ENCODE measurements at places on chromosomes 1 and 21. TPM values are rescaled to one million over a fixed set of nuclear protein-coding genes. Genes with fewer than 3 reads are reported as not detected.

RNF223 gene
- not detected for total RNA-seq

TNNT2 gene
- 63.7 TPM for total RNA-seq

ICOSLG gene
- total RNA-seq: 5.3 TPM

PCP4L1 gene
- total RNA-seq: 0.89 TPM

VAV3 gene
- 6.4 TPM for total RNA-seq

FCRLA gene
- 0.49 TPM for total RNA-seq

KIAA1614 gene
- 14.9 TPM for total RNA-seq

LCE2B gene
- total RNA-seq: not detected

OLFM3 gene
- total RNA-seq: not detected

RYR2 gene
- 0.49 TPM for total RNA-seq

TSSK3 gene
- total RNA-seq: 5.1 TPM

SAMSN1 gene
- total RNA-seq: 10.8 TPM

WNT9A gene
- 11.4 TPM for total RNA-seq

APCS gene
- total RNA-seq: not detected

IKBKE gene
- 4.1 TPM for total RNA-seq

GJA4 gene
- total RNA-seq: 35.9 TPM

OVAAL gene
- not detected for total RNA-seq

IL20 gene
- total RNA-seq: not detected

GPR161 gene
- total RNA-seq: 10.7 TPM

LAX1 gene
- total RNA-seq: 1.6 TPM

VSIG8 gene
- not detected for total RNA-seq

GNG12 gene
- 67.8 TPM for total RNA-seq

WLS gene
- total RNA-seq: 81.9 TPM

TESK2 gene
- total RNA-seq: 14.3 TPM

SPRR4 gene
- total RNA-seq: not detected

S100A12 gene
- total RNA-seq: 15.3 TPM

TCHH gene
- total RNA-seq: 0.13 TPM

FLAD1 gene
- 24.3 TPM for total RNA-seq

KLF17 gene
- not detected for total RNA-seq

HRNR gene
- not detected for total RNA-seq

YBEY gene
- 12.7 TPM for total RNA-seq

RSPH1 gene
- 0.58 TPM for total RNA-seq

NHLH1 gene
- not detected for total RNA-seq

TCHHL1 gene
- total RNA-seq: not detected

CDC14A gene
- 16.8 TPM for total RNA-seq

GUCA2A gene
- total RNA-seq: not detected

RAD54L gene
- total RNA-seq: 1.8 TPM

NPHP4 gene
- total RNA-seq: 18.0 TPM

GLMN gene
- 13.8 TPM for total RNA-seq

TMPRSS2 gene
- 0.49 TPM for total RNA-seq

ETV3L gene
- not detected for total RNA-seq

LAPTM5 gene
- total RNA-seq: 65.0 TPM

PLA2G2C gene
- total RNA-seq: 0.36 TPM

RASSF5 gene
- 53.0 TPM for total RNA-seq

SPRR5 gene
- not detected for total RNA-seq
